Heart right ventricle (tissue), 16 donors: ENCODE measurements at places on chromosomes 2 and 18. TPM values are rescaled to one million over a fixed set of nuclear protein-coding genes. Genes with fewer than 3 reads are reported as not detected.

ST6GAL2 gene
- polyA plus RNA-seq, result 0.15 TPM

NPHP1 gene
- polyA plus RNA-seq, result 4.4 TPM

SNORC gene
- polyA plus RNA-seq, result 1.6 TPM

EPHA4 gene
- polyA plus RNA-seq, result 3.4 TPM

FEV gene
- not detected for polyA plus RNA-seq

UGT1A10 gene
- polyA plus RNA-seq, result not detected

CRYBA2 gene
- not detected for polyA plus RNA-seq

DNA sequence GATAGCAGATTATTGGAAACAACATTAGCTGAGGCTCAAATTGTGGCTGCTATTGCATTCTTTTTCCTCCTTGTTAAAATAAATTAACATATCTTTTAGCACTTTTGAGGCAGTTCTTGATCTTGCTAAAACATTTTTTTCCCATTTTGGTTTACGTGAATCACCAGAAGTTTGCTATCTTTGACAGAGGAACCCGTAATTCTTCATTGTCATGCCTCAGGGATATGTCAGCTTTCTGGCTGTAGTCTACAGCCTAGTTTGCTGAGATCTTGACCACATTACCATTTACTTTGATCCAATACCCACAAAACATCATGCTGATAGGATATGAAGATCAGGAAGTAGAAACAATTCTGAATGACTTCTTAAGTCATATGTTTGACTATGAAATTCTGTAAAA is 25.1 kb upstream of the FANCL start:
- H3K4me3 ChIP-seq, result no peak overlapping the region
- H3K36me3 ChIP-seq, result no peaks in the 10 kb centered on the region
- no peak overlapping the region for H3K27ac ChIP-seq
- H3K4me1 ChIP-seq, result no peaks in the 10 kb centered on the region
- H3K27me3 ChIP-seq, result no peaks in the 10 kb centered on the region

DNA sequence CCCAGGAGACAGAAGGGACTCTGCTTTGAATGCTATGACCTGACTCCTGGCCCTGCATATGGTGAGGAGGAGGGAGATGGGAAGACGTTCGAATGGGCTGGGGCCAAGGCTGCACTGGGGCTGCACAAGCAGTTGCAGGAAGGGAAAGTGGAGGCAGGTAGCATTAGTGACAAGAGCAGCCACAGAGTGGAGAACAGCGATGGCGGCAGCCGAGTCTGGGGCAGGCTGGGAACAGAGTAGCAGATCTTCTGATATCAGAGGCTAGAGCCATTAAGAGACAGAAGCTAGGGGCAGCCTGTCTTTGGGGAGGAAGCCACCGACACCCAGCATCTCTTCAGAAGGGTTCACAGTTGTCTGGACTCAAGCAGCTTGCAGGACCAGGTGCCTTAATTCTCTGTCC is 50.1 kb downstream of the ST3GAL5 start:
- H3K4me3 ChIP-seq, result no peak overlapping the region
- DNase-seq, result no peak
- H3K27ac ChIP-seq, result no peak overlapping the region

GRCh38 chr2:156065912-156066311 is 266.6 kb downstream of the NR4A2 start:
- no peaks in the 10 kb centered on the region for H3K36me3 ChIP-seq
- DNase-seq, result no peak
- no peaks in the 10 kb centered on the region for H3K27me3 ChIP-seq
- H3K4me1 ChIP-seq, result no peaks in the 10 kb centered on the region
- no peak overlapping the region for H3K4me3 ChIP-seq

DNA sequence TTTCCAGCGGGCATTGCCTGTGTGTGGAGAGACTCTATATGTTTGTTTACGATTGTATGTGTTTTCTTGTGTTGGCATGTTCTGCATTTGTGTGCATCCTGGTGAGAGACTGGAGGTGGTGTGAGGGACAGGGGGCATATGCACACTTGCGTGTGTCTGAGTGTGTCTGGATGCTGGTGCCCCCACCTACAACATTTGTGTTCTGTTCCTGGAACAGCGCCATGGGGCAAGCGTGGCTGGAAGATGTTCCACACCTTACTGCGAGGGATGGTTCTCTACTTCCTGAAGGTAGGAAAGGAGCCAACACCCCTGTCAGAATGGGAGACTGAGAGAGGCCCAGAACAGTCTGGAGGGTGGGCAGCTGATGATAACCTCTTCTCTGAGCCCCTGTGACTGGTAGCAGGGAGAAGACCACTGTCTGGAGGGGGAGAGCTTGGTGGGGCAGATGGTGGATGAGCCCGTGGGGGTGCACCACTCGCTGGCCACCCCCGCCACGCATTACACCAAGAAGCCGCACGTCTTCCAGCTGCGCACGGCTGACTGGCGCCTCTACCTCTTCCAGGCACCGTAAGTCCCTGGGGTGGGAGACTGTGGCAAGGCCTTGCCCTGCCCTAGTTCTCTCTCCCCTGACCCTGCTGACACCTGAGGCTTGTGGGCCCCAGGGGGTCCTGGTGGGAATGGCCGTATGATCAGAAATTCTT is 23.7 kb downstream of the PSD4 start:
- peaks cover 6% of the 10 kb centered on the region for H3K4me1 ChIP-seq
- no peaks in the 10 kb centered on the region for H3K27me3 ChIP-seq
- H3K27ac ChIP-seq, result no peak overlapping the region
- H3K4me3 ChIP-seq, result no peak overlapping the region

- no peak overlapping the region for H3K27ac ChIP-seq
- no peaks in the 10 kb centered on the region for H3K36me3 ChIP-seq
- H3K27me3 ChIP-seq, result no peaks in the 10 kb centered on the region
- DNase-seq, result no peak
- no peak overlapping the region for H3K4me3 ChIP-seq
- H3K4me1 ChIP-seq, result no peaks in the 10 kb centered on the region
These were observed 65.0 kb upstream of the TSPYL6 start for GRCh38 chr2:54321047-54321446.

- no peaks in the 10 kb centered on the region for H3K36me3 ChIP-seq
- no peak overlapping the region for H3K27ac ChIP-seq
- no peak overlapping the region for H3K4me3 ChIP-seq
- DNase-seq, result no peak
- H3K4me1 ChIP-seq, result peaks cover 14% of the 10 kb centered on the region
These were observed 30.1 kb downstream of the WNT10A start for GRCh38 chr2:218910741-218911140.

- DNase-seq, result no peak
- no peak overlapping the region for H3K4me3 ChIP-seq
- H3K27ac ChIP-seq, result no peak overlapping the region
- no peaks in the 10 kb centered on the region for H3K36me3 ChIP-seq
These were observed 9.2 kb upstream of the WDR33 start for GRCh38 chr2:127820080-127820668.

- no peaks in the 10 kb centered on the region for H3K27me3 ChIP-seq
- peak overlapping the region; percentile 100 for H3K27ac ChIP-seq
- H3K4me1 ChIP-seq, result peaks cover 9% of the 10 kb centered on the region
- no peaks in the 10 kb centered on the region for H3K36me3 ChIP-seq
These were observed 9.1 kb upstream of the NR4A2 start for GRCh38 chr2:156341452-156342253.

DNA sequence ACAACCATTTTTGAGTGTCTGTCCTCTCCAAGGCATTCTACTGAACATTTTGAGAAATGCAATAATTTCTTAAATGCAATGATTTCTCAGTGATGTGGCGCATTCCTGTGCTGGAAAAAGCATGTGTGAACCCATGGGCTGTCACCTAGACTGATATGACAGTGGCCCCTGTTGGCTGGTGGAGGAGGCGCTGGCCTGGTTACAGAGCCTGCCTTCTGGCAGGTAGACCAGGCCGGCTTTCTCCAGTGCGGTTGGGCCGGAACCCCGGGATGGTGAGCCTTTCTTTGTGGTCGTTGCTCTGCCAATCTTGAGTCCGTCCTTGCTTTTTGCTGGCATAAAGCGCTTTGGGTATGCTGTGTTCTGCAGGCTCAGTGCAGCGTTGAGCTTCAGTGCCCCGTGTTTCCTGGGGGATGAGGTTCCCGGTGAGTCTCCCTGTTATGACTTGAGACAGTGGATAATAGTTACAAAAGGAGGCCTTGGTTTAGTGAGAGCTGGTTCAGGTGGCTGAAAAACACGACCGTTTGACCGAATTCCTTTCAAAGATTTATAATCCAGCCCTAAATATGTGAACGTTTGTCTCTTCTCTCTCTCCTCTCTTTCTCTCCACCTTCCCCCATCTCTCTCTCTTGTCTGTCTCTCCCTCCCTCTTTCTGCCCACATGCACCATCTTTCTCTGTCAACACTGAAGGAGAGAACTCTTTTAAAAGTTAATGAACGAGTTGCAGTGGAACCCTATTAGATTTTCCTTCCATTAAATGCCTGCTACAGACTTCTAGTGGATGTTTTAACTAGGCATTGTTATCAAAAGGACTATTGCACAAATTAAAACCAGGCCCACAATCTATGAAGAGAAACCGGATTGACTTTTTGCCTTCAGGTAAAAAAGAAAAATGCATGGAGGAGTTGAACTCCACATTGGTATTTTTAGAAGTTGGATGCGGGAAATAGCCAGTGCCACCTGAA is 34.0 kb downstream of the TSHZ1 start:
- no peaks in the 10 kb centered on the region for H3K27me3 ChIP-seq
- no peak for DNase-seq
- peaks cover 49% of the 10 kb centered on the region for H3K4me1 ChIP-seq
- H3K36me3 ChIP-seq, result no peaks in the 10 kb centered on the region
- H3K27ac ChIP-seq, result no peak overlapping the region

- no peak overlapping the region for H3K4me3 ChIP-seq
- no peaks in the 10 kb centered on the region for H3K27me3 ChIP-seq
- H3K4me1 ChIP-seq, result no peaks in the 10 kb centered on the region
- H3K27ac ChIP-seq, result no peak overlapping the region
- DNase-seq, result no peak
These were observed 209.2 kb downstream of the ZNF407 start for GRCh38 chr18:74806700-74807416.

- H3K27ac ChIP-seq, result no peak overlapping the region
- no peak overlapping the region for H3K4me3 ChIP-seq
- H3K36me3 ChIP-seq, result no peaks in the 10 kb centered on the region
- no peak for DNase-seq
- H3K27me3 ChIP-seq, result no peaks in the 10 kb centered on the region
- H3K4me1 ChIP-seq, result no peaks in the 10 kb centered on the region
These were observed 449.4 kb upstream of the SLC14A2 start for GRCh38 chr18:45165871-45166270.

DNA sequence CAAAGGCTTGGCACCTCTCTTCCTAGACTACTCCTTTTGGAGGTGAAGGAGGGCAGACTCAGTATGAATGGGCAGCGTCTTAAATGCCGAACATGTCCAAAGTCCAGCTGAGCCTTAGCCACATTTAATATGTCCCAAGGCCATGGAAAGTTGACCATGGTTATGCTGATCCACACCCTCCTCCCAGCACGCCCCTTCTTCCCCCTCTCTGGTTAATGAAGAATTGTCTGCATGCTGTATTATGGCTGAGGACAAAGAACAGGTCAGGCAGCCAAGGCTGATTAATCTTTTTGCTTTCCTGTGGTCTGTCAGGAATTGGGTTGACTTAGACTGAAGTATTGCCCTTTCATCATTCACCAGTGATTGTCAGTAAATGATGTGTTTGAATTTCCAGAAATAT is 5.8 kb upstream of the MYOM1 start:
- H3K27me3 ChIP-seq, result no peaks in the 10 kb centered on the region
- H3K36me3 ChIP-seq, result no peaks in the 10 kb centered on the region
- H3K27ac ChIP-seq, result no peak overlapping the region
- no peak overlapping the region for H3K4me3 ChIP-seq
- H3K4me1 ChIP-seq, result no peaks in the 10 kb centered on the region

- no peak overlapping the region for H3K4me3 ChIP-seq
- peaks cover 29% of the 10 kb centered on the region for H3K4me1 ChIP-seq
- peak overlapping the region; percentile 38 for H3K27ac ChIP-seq
- no peak for DNase-seq
- H3K36me3 ChIP-seq, result no peaks in the 10 kb centered on the region
- no peaks in the 10 kb centered on the region for H3K27me3 ChIP-seq
These were observed 18.2 kb downstream of the COX7A2L start for GRCh38 chr2:42342795-42343241.

- H3K4me1 ChIP-seq, result peaks cover 11% of the 10 kb centered on the region
- no peaks in the 10 kb centered on the region for H3K27me3 ChIP-seq
- peak; percentile 62 for DNase-seq
These were observed 36.4 kb downstream of the WDSUB1 start for GRCh38 chr2:159249990-159250715.
